ENCODE measurements at places on chromosomes 2 and 18.

- DNase-seq = peak; percentile 23
Measured at GRCh38 chr2:206797376-206797775, 32.0 kb downstream of the FASTKD2 start.

DNA sequence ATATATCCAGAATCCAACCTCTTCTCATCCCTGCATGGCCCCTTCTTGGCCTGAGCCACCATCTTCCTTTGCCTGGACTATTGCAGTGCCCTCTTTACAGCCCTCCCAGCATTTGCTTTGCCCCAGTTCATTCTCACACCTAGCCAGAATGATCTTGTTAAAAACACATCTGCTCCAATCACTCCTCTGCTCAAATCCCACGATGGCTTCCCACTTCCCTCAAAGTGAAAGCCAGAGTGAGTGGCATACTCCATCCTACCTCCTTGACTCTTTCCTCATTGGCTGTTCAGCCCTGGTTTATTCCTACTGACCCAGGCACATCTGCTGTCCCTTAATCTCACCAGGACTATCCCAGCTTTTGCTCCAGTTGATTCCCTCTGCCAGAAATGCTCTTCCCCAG lies 14.7 kb downstream of the SULT6B1 start:
- DNase-seq = no peak

GRCh38 chr18:44851856-44852621 lies 171.4 kb downstream of the SETBP1 start:
- peak; percentile 39 for DNase-seq

DNA sequence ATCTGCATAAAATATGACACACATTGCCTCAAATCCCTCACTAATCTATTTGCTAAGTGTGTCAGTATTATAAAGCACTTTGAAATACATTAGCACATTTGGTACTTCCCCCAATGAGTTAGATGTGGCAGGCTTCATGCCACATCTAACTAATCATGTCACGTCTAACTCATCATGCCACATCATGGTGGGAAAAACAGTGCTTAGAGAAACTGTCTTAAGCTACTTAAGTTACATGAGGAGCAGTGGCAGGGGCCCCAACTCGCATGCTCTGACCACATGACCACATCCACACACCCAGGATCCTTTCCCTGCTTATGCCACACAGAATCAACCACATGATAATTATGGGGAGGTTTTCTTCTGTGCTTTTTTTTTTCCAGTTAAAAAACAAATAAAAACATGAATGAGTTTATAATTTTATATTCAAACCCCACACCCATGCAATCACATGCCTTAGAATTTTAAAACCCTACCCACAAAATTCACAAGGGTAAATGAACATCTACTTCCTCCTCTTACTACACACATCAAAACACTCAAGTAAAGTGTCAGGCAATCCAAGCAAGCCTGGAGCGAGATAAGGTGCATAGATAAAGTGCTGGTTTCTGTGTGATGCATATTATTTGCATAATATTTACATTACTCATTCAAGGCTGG lies 1.6 kb downstream of the ABCA12 start:
- DNase-seq = no peak

DNA sequence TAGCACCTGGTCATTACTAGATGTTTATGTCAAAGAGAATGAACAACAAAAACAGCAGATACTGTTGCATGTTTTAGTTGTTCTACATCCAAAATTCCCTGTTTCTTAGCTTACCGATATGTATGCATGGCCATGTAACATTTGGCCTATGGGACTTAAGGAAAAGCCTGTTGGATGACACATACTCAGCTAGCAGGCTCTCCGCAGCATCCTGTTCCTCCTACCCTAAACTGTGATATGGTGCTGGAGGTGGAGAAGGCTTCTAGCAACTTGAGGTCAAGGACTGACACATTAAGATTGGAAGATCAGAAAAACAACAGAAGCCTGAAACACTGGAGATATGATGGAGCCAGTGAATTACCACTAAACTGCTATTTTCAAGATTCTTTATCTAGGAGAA lies 537.8 kb downstream of the LRRTM4 start:
- DNase-seq = no peak

DNA sequence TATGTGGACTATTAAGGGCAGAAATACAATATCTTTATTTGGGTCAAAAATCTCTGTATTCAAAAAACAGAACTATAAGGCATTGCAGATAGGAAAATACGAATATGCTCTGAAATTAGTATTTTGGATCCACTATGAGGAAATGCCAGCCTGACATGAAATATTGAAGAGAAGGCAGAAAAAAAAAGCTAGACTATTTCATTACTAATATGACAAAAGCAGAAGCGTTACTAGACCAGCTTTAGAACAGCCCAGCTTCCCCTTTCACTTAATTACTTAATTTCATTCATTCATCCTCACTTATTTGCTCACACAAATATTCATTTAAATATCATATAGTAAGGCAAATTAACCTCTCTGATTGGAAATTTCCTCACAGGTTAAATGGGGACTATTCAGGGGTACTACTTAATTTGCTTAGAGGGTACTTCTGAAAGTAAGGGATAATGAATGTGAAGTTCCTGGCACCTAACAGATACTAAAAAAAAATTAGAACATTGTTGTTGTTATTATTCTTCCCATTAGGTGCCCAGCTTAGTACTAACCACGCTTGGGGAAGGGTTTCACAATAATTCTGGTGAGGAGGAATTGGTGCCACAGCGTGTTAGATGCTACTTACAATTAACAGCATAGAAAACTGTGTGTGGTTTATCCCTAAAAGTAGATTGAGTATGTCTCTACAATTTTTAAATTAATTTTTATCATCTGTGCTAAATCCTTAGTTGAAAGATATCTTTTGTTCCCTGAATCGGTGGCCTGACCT lies 71.1 kb upstream of the CTLA4 start:
- no peak for DNase-seq

- no peak for DNase-seq
Measured at GRCh38 chr18:35478520-35479435, 19.0 kb downstream of the INO80C start.

DNA sequence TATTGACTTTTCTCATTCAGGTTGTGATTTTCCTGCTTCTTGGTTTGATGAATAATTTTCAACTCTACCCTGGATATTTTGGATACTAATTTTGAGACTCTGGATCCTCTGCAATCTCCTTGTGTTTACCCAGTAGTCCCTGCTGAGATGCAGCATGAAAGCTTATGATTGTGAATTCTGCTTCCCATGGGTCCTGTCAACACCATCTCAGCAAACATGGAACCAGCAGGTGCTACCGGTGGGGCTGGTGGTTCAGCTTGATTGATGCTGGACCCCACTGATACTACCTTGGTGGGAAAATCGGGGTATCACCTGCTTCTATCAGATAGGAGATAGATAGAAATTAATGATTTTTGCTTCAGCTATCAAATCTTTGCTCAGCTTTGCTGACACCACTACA lies 81.1 kb downstream of the SOWAHC start:
- DNase-seq = no peak

DNA sequence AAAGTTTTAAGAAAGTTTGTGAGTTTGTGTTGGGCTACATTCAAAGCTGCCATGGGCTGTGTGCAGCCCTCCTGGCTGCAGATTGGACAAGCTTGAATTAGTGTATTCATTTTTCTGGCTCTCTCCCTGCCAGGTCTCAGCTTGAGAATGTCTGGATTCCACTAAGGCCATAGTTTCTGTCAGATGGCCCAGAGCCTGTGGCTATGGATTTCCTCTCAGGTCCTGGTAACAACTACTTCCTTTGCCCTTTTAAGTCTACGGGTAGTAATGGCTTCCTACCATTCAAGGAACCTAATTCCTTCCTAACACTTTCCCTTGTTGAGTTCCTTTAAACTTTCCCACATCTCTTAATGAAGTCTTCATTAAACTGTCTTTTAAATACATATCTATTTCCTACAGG lies 24.3 kb upstream of the PSMD14 start:
- no peak for DNase-seq

- DNase-seq = no peak
Measured at GRCh38 chr2:120482334-120482733, 136.4 kb downstream of the INHBB start.

DNA sequence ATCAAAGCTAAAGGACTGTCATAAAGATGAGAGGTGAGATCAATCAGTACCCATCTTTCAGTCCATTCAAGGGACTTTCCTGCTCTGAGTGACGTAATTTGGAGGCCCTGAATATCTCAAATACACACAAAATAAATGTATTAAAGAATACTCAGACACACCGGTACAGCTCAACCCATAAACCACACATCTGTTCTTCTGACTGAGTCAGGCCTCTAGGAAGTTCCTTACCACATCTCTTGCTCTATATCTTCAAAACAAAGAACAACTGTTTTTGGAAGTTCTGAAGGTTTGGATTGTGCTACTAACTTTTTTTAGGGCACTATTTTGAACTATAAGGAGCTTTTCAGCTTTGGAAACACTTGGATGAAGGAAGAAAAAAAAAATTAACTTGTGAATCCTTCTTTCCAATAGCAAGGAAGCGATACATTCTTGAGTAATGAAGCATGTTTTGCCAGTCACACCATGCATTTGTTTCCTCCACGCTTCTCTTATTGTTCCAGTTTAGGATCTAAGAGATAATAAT lies 866.5 kb upstream of the VRK2 start:
- DNase-seq = no peak

- DNase-seq = no peak
Measured at GRCh38 chr2:45919711-45920111, 268.2 kb downstream of the PRKCE start.

Measured in SHP77 treated with DMSO at 0.1 percent for 48 hours (cell line).